Stimulated activated CD8-positive, alpha-beta memory T cell treated with anti-CD3 and anti-CD28 coated beads, Interleukin-4, amount 100 ng/mL, for 4 hours (primary cell): ENCODE measurements at places on chromosomes 6 and 20.

DNA sequence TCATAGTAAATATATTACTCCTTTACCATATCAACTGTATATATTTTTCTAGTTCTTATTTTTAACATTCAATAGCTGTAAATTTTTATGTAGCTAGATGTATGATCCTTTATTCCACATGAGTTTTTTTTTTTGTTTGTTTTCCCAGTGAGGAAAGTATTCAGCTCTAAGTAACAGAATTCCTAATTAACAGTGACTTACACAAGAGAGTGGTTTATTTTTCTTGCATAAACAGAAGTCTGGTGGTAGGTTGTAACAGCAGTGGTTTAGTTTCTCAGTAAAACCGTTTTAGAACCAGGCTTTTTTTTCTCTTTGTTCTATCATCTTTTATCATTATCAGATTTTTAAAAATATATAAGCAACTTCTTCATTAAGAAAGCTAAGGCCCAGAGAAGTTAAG, 116.9 kb upstream of the FLRT3 start:
- no peak for DNase-seq

GRCh38 chr6:122647765-122648164, 37.6 kb downstream of the PKIB start:
- no peak for DNase-seq

GRCh38 chr20:2398449-2398848, 17.7 kb downstream of the TGM6 start:
- DNase-seq, result no peak

DNA sequence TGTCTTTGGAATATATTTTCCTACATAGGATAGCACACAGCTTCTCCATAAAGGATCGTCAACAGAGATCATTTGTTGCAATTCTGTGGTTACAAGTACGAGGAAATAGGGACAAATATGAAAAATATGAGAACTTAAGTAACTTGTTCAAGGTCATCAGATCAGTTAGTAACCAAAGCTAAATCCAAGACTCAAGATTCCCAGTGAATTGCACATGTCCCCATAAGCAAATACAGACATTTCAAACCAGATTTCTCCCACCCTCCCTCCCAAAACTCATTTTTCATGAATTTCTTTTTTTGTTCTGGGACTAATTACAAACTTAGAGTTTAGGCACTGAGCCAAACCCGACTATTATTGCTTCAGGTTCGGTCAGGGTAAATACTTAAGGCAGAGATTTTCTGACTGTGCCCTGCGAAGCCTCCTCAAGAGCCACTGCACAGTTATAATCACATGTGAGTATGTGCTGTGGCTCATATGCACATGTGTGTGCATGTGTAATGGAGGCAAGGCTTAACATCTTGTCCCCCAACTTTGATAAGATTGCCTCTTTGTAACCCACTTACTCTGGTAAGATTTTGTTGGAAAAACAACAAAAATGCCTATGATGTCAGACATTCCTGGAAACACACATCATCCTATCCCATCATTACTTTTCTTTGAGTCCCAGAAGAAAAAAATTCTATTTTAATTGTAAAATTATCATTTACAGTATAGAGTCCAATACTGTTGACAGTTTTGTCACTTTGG, 216.2 kb downstream of the CD83 start:
- no peak for DNase-seq

DNA sequence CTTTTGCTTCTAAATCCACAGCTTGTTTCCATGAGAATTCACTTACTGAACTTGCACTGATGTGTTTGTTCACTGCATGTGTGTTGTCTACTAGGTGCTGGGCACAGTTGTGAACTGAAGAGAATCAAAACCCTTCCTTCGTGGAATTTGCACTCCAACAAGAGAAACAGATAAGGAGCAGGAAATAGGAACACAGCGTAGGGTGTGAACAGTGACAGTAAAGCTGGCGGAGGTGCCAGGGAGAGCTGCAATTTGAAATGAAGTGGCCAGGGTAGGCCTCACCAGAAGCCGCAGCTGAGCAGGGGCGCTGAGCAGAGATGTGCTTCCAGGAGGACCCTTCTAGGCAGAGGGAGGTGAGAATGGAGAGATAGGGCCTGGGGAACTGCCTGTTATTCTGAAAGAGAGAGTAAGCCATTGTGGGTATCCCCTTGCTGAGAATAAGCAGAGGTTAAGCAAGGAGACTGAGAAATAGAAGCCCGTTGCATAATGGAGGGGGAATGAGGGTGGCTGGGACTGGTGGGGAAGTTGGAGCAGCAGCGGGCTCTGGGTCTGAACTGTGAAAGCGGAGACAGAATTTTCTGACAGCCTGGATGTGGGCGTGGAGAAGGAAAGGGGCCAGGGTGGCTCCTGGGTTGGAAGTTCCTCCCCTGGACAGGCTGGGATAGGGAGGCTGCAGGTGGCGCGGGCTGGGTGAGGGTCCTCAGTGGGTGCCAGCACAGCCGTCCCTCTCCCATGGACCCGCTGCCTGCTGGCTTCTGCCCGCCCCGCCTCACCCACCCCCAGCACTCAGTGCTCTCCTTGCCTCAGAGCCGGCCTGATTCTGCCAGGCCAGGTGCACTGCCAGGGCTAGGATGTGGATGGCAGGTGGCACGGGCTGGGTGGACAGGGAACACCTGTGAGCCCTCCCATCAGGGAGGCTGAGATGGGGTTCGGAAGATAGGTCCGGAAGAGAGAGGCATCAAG, 114.7 kb upstream of the AFDN start:
- no peak for DNase-seq

GRCh38 chr6:155889410-155889809, 433.8 kb upstream of the NOX3 start:
- DNase-seq, result no peak

GRCh38 chr6:52297433-52297832, 12.9 kb upstream of the MCM3 start:
- DNase-seq, result no peak

- DNase-seq, result no peak
These were observed 472 bp upstream of the EDN3 start for GRCh38 chr20:59299945-59300332.

- no peak for DNase-seq
These were observed 15.4 kb upstream of the FOXQ1 start for GRCh38 chr6:1296542-1296941.

- no peak for DNase-seq
These were observed 10.8 kb downstream of the KLHL31 start for GRCh38 chr6:53654745-53655240.

DNA sequence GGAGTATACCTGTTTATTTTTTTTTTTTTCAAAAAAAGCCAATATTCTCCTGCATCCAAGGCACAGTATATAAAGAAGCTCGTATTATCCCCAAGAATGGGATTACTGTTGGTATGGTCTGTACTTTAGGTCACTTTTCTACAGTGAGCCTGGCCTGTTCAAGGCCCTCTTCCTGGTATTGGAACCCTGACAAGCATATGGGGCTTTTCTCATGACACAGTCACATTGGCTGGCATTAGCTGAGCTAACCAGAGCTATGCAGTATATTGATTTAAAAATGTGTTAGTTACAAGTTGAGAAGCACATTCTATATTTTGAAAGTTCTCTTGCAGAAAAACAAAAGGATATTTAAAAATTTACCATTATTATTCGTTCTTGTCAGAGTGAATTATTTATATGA, 48.0 kb downstream of the MCHR2 start:
- DNase-seq, result no peak

DNA sequence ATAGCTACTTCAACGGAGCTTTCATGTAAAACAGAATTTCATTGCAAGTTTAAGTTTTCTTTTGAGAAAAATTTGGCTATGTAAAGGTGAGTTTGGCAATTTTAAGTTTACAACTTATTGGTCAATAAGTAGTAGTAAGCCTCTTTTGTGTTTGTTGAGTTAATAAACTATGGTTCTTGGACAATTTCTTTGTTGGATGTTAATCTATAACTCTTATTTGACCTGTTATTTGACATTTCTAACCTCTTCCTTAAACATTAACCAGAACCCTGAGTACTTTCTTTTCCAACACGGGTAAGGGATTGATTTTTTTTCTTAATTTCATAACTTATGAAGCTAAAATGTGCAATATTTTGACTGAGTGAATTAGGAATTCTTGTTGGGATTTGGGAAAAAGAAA, 354.4 kb downstream of the PRKN start:
- DNase-seq, result no peak

- DNase-seq, result no peak
These were observed 60.9 kb downstream of the IRF4 start for GRCh38 chr6:452301-453067.

- DNase-seq, result no peak
These were observed 1.0 kb upstream of the MTG2 start for GRCh38 chr20:62181808-62182207.

DNA sequence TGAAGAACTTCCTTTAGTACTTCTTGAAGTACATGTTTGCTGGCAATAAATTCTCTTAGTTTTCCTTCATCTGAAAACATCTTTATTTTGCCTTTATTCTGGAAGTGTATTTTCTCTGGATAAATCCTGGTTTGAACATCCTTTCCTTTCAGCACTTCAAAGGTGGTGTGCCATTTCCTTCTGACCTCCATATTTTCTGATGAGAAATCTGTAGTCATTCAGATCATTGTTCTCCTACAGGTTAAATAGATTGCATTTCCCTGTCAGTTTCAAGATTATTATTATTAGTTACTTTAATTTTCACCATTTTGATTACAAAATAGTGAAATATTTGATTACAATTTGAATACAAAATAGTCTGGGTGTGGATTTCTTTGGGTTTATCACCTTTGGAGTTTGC, 134.5 kb downstream of the CDH26 start:
- DNase-seq, result no peak

DNA sequence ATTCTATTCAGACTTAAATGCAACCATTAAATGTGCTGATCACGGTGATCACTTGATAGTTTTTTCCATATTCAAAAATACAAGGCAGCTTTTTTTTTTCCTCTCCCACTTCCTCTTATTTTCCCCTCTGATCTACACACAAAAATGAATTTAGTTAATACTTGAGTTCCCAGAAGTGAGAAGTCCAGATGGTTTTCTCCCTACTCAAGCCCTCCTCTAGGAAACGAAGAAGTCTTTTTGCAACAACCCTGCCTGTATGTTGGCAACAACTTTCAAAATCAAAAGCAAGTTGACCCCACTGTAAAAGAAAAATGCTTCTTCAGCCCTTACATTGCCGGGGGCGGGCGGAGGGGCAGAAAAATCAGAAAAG, 24.3 kb downstream of the ARHGAP18 start:
- DNase-seq, result no peak

- no peak for DNase-seq
These were observed 14.0 kb upstream of the LOC128125822 start for GRCh38 chr6:63558278-63558677.

DNA sequence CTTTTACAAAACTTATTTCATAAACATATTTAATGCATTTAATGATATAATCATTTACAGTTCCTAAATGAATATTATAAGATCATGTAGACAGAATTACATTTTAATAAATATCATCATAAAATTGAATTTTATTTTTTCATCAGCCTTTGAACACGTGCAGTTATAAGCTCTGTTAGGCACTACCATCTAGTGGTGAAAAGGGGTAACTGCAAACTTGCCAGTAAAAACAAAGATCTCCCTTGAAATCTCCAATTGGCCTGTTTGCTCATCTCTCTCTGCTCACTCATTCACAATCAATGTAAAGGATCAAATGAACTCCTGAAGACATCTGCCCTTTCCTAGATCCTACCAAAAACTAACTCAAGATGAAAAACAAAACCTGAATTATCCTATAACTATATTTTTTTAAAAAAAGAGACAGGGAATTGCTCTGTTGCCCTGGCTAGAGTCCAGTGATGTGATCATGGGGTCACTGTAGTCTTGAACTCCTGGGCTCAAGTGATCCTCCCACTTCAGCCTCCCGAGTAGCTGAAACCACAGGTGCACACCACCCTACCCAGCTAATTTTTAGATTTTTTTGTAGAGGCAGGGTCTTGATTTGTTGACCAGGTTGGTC, 31.7 kb downstream of the SAMHD1 start:
- DNase-seq, result no peak

DNA sequence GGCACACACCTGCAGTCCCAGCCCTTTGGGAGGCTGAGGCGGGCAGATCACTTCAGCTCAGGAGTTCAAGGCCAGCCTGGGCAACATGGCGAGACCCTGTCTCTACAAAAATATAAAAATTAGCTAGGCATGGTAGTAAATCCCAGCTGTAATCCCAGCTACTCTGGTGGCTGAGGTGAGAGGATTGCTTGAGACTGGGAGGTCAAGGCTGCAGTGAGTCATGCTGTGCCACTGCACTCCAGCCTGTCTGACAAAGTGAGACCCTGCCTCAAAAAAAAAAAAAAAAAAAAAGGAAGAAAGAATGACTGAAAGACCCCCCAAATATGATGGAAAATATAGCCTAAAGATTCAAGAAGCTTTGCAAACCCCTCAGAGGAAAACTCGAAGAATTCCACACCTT, 26.8 kb downstream of the METTL24 start:
- DNase-seq, result no peak

- no peak for DNase-seq
These were observed 63.1 kb downstream of the ATXN1 start for GRCh38 chr6:16698162-16698533.

DNA sequence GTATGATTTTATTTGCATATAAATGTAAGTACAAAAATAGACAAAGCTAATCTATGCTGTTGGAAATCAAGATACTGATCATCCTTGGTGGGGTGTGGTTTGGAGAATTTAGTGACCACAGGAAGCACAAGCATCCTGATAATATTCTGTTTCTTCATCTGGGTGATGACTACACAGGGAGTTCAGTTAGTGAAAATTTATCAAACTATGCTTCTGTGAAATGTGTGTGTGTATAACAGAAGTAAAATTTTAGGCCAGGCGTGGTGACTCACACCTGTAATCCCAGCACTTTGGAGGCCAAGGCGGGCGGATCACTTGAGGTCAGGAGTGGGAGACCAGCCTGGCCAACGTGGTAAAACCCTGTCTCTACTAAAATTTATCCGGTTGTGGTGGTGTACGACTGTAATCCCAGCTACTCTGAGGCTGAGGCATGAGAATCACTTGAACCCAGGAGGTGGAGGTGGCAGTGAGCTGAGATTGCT, 20.6 kb downstream of the ENPP3 start:
- no peak for DNase-seq

DNA sequence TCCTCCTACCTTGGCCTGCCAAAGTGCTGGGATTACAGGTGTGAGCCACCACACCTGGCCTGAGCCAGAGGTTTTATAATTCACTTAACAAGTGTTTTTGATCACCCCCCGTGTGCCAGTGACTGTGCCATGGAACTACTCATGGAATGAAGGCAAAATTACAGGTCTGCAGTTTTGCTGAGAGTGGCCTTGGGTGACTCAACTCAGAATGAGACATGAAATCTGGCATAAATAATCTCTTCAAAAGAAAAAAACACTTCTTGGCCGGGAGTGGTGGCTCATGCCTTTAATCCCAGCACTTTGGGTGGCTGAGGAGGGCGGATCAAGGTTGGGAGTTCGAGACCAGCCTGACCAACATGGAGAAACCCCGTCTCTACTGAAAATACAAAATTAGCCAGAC, 166.9 kb upstream of the SALL4 start:
- no peak for DNase-seq
